ENCODE measurements at places on chromosomes 13 and 19.

DNA sequence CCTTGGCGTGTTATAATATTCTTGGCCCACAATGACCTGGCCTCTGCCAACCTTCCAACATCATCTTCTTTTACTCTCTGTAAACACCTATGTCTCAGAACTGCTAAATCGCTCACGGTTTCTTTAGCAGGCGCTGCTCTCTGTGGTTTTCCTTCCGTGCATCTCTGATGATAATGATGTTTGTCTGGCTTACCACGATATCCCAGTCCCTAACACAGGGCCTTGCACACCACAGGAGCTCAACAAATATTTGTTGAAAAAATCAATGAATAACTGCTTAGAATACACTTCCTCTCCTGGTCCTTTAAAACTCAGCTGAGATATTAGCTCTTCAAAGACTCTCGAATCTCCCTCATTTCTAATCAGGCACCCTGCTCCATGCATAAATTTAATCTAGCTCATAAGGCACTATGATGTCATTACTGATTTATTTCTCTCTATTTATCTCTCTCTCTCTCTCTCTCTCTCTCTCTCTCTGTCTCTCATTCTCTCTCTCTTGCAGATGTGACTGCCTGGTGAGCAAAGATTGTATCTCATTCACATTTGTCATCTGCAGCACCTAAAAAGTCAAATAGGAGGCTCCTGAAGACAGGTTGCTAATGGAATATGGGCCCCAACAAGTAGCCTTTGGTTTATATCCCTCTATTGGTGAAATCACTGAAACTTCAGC is 206.4 kb downstream of the NHLRC3 start:
- H3K27ac ChIP-seq = no peak overlapping the region
- DNase-seq = no peak
- no peaks in the 10 kb centered on the region for H3K36me3 ChIP-seq

GRCh38 chr13:80962173-80962572 is 621.2 kb upstream of the SPRY2 start:
- no peak overlapping the region for H3K4me3 ChIP-seq
- DNase-seq = no peak
- H3K27ac ChIP-seq = no peak overlapping the region
- H3K27me3 ChIP-seq = no peaks in the 10 kb centered on the region
- no peaks in the 10 kb centered on the region for H3K4me1 ChIP-seq
- no peaks in the 10 kb centered on the region for H3K36me3 ChIP-seq

DNA sequence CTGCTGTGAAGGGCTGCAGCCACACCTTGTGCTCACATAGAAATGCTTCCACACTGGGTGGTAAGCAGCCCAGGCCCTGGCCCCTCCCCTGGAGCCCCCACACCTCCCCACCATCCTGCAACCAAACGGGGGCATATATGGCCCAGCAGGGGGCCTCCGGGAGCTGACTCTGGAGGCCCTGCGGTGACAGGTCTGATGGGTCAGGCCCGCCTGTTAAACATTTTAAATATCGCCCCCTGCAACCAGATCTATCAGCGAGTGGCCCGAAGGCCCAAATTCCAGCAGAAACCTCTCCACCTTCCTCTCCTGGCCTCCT is 48.0 kb upstream of the KATNAL1 start:
- H3K27ac ChIP-seq = no peak overlapping the region
- no peak for DNase-seq
- no peak overlapping the region for H3K4me3 ChIP-seq
- H3K27me3 ChIP-seq = no peaks in the 10 kb centered on the region
- H3K36me3 ChIP-seq = peaks cover 6% of the 10 kb centered on the region
- H3K4me1 ChIP-seq = peaks cover 10% of the 10 kb centered on the region

GRCh38 chr19:39916851-39917396 is 17.5 kb downstream of the FCGBP start:
- H3K27me3 ChIP-seq = no peaks in the 10 kb centered on the region
- peaks cover 4% of the 10 kb centered on the region for H3K36me3 ChIP-seq
- H3K4me1 ChIP-seq = peaks cover 17% of the 10 kb centered on the region
- DNase-seq = no peak

DNA sequence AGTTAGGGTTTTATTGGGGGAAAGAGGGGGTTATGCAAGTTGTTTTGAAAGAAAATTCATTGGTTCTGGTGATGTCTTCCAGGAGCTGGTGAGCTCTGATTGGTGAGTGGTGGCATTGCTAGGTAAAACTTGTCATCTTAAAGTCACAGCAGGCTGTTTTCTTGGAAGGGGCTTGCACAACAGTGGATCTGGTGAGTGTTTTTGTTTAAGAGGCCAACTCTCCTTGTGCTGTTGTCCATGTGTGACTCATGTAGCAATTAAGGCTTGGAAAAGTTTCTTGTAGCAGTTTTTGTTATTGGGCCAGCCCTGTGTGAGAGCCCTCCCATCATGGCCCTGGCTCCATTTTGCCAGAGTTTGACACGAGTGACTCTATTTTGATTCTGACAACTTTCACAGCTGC is 109.4 kb downstream of the RFC3 start:
- no peaks in the 10 kb centered on the region for H3K36me3 ChIP-seq
- no peaks in the 10 kb centered on the region for H3K4me1 ChIP-seq
- DNase-seq = no peak
- H3K4me3 ChIP-seq = no peak overlapping the region

DNA sequence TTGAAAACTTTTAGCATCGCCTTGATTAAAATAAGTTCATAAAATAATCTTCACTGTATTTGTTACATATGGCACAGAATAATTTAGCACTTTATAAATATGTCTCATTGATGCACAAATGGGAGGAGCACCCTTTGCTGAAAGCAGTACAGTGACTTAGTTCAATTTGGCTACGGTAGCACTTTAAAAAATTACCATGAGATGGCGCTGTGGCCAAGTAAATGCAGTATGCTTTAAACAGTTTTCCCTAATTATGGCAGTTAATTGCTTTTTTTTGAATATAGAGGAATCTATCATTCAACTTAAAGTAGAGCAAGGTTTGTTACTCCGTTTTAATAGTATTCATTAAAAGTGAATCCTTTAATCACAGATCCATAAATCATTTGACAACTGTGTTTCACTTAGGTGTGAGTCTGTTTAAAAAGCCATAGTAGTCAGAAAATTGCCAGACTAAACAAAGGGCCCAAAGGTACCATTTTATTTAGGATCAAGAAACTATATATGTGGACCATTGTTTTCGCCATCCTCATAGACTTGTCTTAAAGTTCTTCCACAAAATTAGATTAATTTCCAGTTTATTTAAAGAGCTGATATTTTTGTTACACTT is 34.7 kb upstream of the ESD start:
- no peaks in the 10 kb centered on the region for H3K36me3 ChIP-seq
- no peak for DNase-seq
- no peak overlapping the region for H3K27ac ChIP-seq
- no peak overlapping the region for H3K4me3 ChIP-seq
- no peaks in the 10 kb centered on the region for H3K4me1 ChIP-seq
- peaks cover 11% of the 10 kb centered on the region for H3K27me3 ChIP-seq

DNA sequence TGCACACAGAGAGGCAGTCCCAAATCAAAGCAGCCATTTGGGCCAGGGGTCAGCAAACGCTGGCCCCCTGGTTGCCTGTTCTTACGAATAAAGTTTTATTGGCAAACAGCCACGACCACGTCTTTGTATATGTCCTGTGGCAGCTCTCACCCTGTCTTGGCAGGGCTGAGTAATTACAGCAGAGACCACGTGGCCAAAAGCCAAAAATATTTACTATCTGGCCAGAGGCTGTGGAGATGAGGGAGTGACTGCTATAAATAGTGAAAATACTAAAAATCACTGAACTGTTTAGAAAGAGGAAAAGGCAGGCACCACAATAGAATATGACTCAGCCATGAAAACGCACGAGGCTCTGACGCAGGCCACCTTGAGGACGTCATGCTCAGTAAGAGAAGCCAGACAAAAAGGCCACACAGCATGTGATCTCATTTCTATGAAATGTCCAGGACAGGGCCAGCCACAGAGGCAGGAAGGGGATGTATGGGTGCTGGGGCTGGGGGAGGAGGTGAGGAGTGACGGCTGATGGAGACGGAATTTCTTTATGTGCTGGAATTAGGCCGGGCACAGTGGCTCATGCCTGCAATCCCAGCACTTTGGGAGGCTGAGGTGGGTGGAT is 29.4 kb downstream of the SMIM24 start:
- H3K4me1 ChIP-seq = no peaks in the 10 kb centered on the region
- no peak overlapping the region for H3K27ac ChIP-seq
- H3K36me3 ChIP-seq = peaks cover 9% of the 10 kb centered on the region
- no peak overlapping the region for H3K4me3 ChIP-seq
- no peak for DNase-seq
- H3K27me3 ChIP-seq = no peaks in the 10 kb centered on the region

DNA sequence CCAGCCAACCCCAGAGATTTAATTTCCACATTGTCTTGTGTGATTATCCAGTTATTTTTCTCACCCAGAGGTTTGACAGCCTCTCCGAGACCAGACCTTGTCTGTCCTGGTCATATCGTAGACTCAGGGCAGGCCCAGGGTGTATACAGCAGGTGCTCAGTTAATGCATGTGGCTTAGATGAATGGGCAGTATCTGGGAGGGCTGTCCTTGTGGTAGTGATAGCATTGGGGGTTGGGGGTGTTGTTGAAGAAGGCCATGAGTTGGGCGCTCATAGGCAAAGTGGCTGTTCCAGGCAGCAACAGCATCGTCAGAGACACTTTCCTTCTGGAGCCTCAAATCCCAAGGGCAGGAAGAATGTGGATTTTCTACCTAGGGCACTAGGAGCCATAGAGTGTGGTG is 16.9 kb downstream of the MAST3 start:
- H3K27ac ChIP-seq = no peak overlapping the region
- DNase-seq = no peak
- peaks cover 20% of the 10 kb centered on the region for H3K4me1 ChIP-seq
- H3K27me3 ChIP-seq = no peaks in the 10 kb centered on the region

DNA sequence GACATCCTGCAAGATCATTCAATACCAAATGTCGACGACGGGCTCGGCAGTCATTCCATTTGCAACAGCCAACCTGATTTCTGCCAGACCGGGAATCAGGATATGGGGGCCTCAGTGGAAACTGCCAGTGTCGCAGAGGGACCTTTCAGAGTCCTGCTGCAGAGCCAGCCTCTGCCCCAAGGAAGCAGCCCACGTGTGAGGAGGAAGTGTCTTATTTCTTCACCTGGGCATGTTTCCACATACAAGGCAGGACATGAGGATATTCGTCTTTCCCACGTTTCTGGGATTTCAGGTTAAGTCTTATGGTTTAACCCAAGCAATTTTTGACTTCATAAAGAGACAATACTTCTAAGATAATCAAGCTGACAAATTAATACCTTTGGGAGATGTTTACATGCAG is 69.9 kb downstream of the ABCC4 start:
- DNase-seq = no peak
- no peaks in the 10 kb centered on the region for H3K36me3 ChIP-seq
- no peak overlapping the region for H3K27ac ChIP-seq

DNA sequence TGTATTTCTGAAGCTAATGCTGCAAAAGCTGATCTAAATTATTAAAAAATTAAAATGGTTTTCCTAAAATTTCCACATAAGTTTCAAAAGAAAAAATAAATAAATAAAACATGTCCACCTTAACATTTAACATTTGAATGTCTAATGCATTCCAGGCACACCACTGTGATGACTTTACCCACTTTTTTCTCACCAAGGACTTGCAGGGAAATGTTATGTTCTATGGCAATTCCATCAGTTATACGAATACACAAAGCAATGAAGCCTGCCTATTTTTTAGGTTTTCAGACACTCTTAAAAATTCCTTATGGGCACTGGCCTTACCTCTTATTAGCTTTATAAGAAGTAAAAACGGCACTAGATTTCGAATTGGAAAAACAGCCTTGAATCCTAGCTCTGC is 10.2 kb downstream of the TSC22D1 start:
- no peak overlapping the region for H3K4me3 ChIP-seq
- H3K27ac ChIP-seq = no peak overlapping the region
- no peak for DNase-seq
- H3K36me3 ChIP-seq = peaks cover 2% of the 10 kb centered on the region
- no peaks in the 10 kb centered on the region for H3K27me3 ChIP-seq

GRCh38 chr13:113628291-113629270 is 29.4 kb downstream of the ATP4B start:
- H3K4me3 ChIP-seq = no peak overlapping the region
- peaks cover 15% of the 10 kb centered on the region for H3K36me3 ChIP-seq
- H3K27me3 ChIP-seq = no peaks in the 10 kb centered on the region
- H3K27ac ChIP-seq = peak overlapping the region; percentile 76

- DNase-seq = no peak
- peaks cover 20% of the 10 kb centered on the region for H3K4me1 ChIP-seq
- no peaks in the 10 kb centered on the region for H3K27me3 ChIP-seq
- H3K4me3 ChIP-seq = no peak overlapping the region
- H3K36me3 ChIP-seq = peaks cover 8% of the 10 kb centered on the region
- H3K27ac ChIP-seq = no peak overlapping the region
Observed at GRCh38 chr13:29760544-29760943, 89.9 kb downstream of the UBL3 start.

DNA sequence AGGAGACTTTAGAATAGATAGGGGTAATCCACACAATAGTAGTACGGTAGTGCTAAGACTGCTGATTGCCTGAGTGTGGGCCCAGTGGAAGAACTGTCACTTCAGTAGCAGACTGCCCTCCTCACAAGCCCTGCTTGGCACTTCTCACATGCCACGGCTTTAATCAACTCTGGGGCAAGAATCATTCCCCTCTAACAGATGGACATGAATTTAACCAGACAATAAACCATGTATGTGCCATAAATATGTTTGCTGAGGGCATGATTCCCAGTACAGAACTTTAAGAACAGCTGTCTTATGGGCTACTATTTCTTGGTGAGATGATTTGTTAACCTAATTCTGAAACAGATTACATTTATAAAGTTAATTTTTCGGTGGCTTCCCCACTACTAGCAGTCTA is 22.0 kb downstream of the DPY19L3 start:
- H3K4me1 ChIP-seq = no peaks in the 10 kb centered on the region
- H3K27me3 ChIP-seq = no peaks in the 10 kb centered on the region
- no peak for DNase-seq
- H3K4me3 ChIP-seq = no peak overlapping the region
- H3K27ac ChIP-seq = no peak overlapping the region

- no peaks in the 10 kb centered on the region for H3K36me3 ChIP-seq
- no peaks in the 10 kb centered on the region for H3K4me1 ChIP-seq
- no peak overlapping the region for H3K27ac ChIP-seq
Observed at GRCh38 chr13:70568571-70568970, 460.3 kb upstream of the KLHL1 start.

- H3K27me3 ChIP-seq = no peaks in the 10 kb centered on the region
- peak overlapping the region; percentile 39 for H3K27ac ChIP-seq
- DNase-seq = no peak
Observed at GRCh38 chr13:40617801-40618356, 48.6 kb downstream of the FOXO1 start.

GRCh38 chr13:59343132-59343531 is 820.6 kb downstream of the DIAPH3 start:
- no peak overlapping the region for H3K4me3 ChIP-seq
- H3K27me3 ChIP-seq = peaks cover 25% of the 10 kb centered on the region
- H3K27ac ChIP-seq = no peak overlapping the region
- no peaks in the 10 kb centered on the region for H3K4me1 ChIP-seq
- H3K36me3 ChIP-seq = no peaks in the 10 kb centered on the region

- no peaks in the 10 kb centered on the region for H3K4me1 ChIP-seq
- no peaks in the 10 kb centered on the region for H3K27me3 ChIP-seq
- no peak overlapping the region for H3K27ac ChIP-seq
- H3K36me3 ChIP-seq = peaks cover 6% of the 10 kb centered on the region
- H3K4me3 ChIP-seq = no peak overlapping the region
Observed at GRCh38 chr13:36332986-36333385, 13.2 kb downstream of the SPART start.

Data from central memory CD8-positive, alpha-beta T cell (primary cell).